ENCODE measurements at places on chromosomes 16 and 17.

- no peak for DNase-seq
Observed at GRCh38 chr17:81983639-81984373, 6.4 kb downstream of the ASPSCR1 start.

DNA sequence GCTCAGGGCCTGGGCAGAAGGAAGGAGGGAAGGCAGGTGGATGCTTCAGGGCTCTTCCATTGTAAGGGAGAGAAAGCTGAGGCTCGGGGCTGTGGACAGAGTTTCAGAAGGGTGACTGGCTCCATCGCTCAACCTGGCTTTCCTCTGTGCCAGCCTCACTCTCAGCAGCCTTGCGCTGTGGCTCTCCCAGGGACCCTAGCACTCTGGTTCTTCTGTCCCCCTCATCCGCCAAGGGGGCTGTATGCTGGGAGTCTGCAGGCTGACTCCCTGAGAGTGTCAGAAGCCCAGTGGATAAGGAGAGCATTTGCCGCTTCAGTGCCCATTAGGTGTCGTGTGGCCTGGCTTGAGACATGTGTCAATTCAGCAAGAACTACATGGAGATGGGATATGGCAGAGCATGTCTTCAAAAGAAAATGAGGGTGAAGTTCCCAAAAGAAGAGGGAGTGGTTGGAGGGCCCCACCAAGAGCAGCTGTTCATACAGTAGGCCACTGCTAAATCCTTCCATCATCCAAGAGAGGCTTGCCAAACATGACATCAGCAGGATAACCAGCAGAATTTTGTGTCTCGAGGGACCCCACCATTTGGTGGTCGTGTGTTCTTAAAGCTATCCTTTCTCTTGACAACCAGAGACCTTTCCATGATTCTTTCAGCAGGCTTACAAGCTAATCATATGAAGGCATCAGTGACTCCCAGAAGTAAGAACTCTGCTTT is 148.2 kb downstream of the IRX5 start:
- DNase-seq: no peak

- DNase-seq: no peak
Observed at GRCh38 chr16:52488837-52489289, 58.1 kb downstream of the TOX3 start.

DNA sequence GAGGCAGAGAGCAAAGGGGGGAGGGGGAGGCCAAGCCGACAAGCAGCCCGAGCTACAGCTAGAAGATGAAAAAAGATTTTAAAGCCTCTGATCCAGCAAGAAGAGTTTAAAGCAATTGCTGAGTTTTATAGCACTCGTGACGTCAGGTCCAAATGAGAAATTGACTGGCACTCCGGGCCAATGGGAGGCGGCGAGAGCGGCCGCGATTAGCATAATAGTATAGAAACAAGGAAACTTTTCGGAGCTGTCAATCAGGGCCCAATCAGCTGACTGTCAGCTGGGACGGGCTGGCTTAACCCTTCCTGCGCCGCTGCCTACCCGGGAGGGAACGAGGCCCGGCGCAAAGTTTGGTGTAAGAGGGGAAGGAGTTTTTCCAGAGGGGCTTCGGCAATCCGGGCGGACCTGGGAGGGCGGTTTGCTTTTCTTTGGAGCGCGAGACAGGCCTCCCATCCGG is at the start of gene MAF:
Gene MAF, minus strand, starts transcription at position 100 of the 454 bp plus-strand sequence. CDS start 835 bp downstream, outside the sequence.
- DNase-seq: peak; percentile 81

GRCh38 chr17:57954397-57955182 is 622 bp downstream of the CUEDC1 start:
- no peak for DNase-seq

DNA sequence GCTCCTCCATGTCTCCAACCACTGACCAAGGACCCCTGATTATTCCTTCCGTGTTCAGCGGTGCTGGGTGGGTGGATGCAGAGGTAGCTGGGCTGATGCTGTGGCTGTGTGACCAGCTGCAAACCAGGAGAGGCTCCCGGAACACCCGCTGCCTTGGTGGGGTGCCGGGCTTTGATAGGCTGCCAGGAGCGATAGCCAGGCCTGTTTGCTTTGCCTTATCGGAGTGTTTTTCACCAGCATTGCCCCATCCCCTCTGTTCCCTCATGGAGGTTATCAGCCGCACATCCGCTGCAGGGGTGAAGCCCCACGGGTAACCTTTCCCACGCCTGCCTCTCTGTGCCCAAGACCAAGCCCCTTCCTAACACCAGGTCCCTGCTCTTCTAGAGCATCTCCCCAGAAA is 354.3 kb downstream of the C16orf95 start:
- no peak for DNase-seq

DNA sequence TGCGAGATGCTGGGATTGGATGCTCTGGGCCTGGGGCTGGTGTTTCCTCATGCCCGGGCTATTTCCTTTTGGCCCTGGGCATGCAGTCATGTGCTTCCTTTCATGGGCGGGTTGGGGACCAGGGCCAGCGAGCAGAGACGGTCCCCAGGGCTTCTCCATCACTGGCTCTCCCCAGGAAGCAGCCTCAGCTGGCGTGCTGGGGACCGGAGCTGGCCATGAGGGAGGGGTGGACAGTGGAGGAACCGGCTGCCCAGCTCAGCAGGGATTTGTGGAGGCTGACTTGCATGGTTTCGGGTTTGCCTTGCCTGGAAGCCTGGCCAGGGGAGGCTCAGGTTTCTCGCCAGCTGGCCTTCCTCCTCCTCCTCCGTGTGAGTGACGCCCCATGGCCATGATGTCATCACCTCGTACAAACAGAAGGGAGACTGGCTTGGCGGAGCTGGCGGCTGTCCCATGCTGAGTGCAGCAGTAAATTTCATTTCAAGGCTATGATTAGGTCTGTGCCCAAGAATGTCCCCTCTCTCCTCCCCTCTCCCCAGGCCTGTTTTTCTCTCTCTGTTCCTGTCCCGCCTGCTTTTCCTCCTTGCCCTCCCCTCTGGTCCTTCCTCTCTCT is 8.9 kb upstream of the TIMP2 start:
- DNase-seq: no peak

DNA sequence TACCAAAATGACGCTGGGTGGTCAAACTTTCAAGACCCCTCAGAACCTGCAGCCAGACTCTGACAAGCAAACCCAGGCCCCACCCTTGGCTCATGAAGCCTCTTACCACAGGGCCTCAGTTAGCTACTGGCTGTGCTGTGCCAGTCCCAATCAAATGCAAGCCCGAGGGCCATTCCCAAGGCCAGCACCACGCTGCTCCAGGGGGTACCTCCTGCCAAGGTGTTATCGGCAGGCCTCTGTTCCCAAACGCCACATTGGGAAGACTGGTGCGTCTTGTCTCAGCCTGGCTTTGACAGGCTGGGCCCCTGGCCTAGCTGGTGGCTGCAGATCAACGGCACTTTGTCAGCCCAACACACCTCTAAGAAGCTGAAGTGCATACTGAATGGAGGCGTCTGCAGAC is 35.8 kb upstream of the NOG start:
- DNase-seq: no peak

- no peak for DNase-seq
Observed at GRCh38 chr17:42291129-42291528, 2.8 kb downstream of the STAT5A start.

DNA sequence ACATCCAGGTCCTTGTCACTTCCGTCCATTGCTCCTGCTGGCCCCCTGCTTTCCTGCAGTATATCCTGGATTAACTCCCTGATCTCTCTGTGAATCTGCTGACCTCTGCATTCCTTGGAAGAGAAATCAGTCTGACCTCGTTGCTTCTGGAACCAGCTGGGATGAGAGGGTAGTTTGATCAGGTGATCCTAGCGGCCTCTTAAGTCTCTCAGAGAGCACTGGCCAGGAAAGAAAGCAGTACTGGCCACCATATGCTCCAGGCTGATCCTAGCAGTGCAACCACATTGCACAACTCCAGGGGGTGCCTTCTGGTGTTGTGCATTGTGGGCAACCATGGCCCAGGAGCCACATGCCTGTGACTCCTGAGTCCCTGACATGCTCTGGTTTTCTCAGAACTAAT is 79.2 kb downstream of the ARHGAP23 start:
- DNase-seq: no peak

DNA sequence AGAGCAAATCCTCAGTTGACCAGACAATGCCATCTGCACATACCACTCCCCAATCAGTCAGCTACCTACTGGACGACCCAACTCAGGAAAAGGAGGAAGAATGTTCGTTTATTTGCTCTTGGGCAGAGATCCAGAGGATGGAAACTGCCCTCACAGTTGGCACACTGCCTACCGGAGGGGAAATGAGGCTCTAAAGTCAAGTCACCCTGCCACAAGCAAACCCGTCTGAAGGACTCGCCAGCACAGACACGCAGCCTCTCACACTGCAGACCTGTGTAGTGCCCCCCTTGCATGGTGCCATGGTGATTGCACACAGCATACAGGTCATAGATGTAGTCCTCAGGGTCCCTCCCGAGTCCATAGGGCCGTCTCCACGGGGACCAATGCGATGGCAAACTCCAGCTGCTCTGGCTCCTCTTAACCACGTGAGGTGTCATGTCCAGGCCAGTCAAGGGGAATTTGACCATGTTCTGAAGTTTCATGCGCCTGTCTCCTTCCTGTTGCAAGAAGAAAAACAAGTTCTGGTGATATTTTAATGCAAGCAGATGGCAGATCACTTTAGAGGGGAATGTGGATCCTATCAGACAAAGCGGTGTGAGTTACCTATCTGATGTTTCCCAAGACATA is 69.5 kb downstream of the USP31 start:
- DNase-seq: no peak

- DNase-seq: no peak
Observed at GRCh38 chr16:49955858-49956257, 69.2 kb upstream of the CNEP1R1 start.

DNA sequence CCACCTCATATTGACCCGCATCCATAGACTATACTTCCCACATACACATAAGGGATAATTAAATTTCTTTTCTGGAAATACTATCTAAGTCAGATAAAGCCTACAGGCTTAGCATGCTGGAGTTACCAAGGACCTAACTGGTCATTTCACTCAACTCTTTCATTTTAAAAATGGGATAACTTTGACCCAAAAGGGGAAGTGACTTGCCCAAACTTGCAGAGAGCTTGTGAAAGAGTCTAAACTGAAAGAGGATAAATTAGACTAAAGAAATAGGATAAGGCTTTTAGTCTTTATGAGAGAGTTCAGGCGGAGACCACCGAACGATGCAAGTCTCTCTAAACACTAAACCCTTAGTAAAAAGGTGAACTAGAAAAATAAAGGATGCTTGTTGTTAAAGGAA is 3.9 kb upstream of the KRT33A start:
- no peak for DNase-seq

DNA sequence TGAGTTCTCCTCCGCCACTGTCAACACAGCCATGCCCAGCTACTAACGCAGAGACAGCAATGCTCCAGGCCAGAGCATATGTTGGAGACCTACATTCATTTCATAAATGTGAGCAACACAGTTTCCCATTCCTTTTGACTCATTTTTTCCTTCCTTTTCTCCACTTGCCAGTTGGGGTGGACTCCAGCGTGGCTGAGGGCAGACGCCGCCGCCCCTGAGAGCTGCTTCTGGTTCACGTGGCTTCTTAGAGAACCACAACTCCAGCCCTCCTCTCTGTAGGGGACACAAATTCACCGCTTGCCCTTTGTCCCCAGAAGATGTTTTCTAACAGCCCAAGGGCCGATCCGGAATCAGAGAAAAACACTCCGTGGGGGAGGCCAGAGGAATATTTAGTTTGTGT is 45.8 kb upstream of the ZCCHC14 start:
- no peak for DNase-seq

GRCh38 chr17:56785405-56785804 is 48.3 kb downstream of the C17orf67 start:
- DNase-seq: no peak

DNA sequence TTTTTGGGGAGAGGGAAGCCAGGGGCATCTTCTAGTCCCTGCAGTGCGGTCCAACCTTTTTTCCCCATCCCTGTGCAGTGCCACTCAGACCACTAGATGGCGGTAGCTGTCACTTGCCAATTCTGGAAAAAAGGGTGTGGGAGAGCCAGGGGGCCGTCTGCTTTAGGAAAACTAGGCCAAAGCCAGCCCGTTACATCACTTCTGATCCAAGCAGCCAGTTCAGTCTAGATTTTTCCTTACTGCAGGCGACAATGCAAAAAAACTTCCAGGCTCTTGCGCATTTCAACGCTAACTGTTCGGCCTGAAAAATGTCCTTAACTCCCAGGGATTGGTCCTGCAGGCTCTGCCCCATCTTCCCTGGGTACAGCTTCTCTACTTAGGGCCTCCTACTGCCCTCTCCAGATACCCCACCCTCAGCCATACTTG is 69.2 kb upstream of the CES5A start:
- DNase-seq: peak; percentile 20

DNA sequence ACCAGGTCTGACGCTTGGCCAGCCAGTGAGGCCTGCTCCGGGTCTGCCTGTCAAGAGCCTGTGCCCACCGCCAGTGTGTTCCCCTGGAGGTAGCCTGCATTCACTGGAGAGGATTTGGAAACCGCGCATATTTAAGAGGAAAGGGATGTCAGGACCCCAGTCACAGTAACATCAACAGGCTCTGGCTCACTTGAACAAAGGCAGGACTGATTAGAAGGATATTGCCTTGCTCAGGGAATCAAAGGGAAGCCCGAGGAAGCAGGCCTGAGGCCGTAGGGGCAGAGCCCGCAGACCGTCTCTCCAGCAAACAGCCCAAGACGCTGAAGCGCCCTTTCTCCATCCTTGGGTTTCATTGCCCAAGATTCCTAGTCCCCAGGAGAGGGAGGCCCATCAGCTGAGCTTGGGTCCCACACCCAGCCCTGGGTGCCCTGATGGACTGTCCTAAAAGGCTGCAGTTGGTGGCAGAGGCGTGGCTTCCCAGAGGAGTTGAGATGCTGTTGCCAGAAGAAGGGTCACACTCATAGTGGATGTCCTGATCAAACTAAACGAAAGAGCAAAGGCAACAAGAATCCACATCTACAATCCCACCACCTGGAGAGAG is 23.2 kb downstream of the NT5M start:
- no peak for DNase-seq

- DNase-seq: no peak
Observed at GRCh38 chr16:87806261-87806640, 40.5 kb upstream of the KLHDC4 start.

DNA sequence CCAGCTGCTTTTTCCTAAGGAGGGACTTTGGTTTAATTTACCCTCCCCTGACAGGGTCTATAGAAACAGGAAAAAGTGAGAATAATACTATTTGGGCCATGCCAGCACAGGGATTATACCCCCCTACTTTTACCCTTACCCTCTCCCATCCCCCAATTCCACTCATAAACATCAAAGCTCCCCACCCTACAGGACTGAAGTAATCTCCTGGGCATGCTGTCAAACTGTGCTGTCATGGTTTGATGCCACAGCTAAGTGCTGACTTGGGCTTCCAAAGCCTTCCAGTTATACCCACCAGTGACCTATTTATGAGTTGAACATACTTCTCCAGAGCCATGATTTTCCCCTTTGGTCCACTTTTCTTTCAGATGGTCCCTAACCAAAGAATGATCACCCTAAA is 12.8 kb downstream of the PHF12 start:
- DNase-seq: no peak
